ENCODE measurements at places on chromosomes 5 and 9.

DNA sequence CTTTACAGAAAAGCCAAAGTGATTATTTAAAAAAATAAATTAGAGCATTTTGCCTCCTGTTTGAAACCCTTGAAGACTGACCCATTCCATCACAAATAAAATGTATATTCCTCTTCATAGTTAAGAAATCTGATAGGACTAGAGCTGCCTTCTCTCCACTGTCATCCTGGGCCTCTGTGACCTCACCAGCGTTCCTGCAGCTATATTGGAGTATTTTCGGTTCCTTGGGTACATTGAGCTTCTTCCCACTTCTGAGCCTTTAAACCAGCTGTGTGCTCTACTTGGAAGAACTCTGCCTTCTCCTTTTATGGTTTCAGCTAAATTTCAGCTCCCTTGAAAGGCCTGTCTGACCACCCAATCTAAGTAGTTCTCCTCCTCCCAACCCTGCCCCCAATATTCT is 99.1 kb upstream of the ABCA1 start:
- DNase-seq, result no peak

GRCh38 chr9:108688051-108688450 is 167.7 kb downstream of the ACTL7B start:
- no peak for DNase-seq

GRCh38 chr9:34603610-34604231 is 8.2 kb downstream of the RPP25L start:
- peak; percentile 91 for DNase-seq

DNA sequence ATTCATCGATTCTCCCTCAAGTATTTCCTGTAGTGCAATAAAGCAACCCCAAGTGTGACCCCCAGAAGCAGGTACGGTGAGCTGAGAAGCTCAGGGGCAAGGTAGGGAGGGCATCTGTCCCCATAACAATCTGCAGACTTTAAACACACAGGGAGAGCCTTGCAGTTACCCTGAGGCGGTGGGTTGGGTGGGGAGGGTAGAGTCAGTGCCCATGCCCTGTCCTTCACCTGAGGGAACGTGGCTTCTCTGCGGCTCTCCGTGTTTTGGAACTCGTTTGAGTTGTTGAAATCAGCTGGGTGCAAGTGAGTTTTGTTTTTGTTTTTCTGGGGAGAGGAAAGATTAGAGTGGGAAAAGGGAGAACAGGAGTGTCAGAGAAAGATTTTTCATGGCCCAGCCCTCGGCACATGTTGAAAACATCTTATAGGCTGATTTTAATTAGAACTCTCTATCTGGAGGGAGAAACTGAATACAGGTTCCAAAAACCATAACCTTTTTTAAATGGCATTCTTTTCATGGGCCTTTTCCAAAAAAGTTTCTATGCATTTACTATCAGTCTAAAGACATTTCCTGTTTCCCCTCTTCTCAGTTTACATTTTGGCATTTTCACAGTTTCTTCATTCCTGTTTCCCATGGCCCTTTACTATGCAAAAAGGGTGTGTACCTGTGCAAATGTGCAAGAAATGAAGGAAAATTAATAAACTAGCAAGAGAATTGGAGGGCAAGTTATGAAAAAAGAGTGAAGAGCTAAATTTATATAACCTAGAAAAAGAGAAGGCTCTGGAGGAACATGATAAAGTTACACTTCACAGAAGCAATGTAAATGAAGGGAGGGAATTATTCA is 266.5 kb upstream of the VLDLR start:
- DNase-seq, result no peak

DNA sequence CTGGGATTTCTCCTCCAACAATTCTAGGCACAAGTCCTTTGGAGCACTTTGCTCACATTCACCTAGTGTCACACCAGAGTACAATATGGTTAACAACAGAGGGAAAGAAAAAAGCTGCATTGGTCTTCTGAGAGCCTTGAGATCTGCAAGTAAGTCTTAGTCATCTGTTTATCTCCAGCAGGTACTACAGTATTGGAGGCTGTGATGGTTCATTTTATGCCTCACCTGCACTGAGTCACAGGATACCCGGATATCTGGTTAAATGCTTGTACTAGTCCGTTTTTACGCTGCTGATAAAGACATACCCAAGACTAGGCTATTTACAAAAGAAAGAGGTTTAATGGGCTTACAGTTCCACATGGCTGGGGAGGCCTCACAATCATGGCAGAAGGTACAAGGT is 525.0 kb downstream of the NR2F1-AS1 start:
- no peak for DNase-seq

All from head of caudate nucleus (tissue), 42 donors.